ENCODE measurements at places on chromosomes 7 and 10.
A peak's percentile ranks its signal among the peaks of the same experiment; 100 is the strongest.

GRCh38 chr7:141374425-141374824 lies 176.8 kb upstream of the AGK start:
- no peak for DNase-seq

DNA sequence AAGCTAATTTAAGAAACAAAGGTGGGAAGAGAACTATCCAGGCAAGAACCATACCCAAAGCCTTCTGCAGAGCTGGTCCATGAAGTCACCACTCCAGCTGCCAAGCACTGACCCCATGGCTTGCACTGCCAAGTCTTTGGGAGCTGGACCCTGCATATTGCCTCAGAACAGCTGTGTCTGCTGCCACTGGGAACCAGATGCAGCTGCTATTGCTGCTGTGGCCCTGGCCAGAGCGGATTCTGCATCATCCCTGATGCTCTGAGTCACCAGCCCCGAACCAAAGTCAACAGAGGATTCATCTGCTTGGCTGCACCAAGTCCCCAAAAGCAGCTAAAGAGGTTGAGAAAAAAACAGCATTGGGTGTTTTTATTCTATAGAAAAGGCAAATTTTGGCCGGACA lies 39.2 kb upstream of the GSAP start:
- DNase-seq = no peak

GRCh38 chr10:114017271-114017670 lies 26.4 kb upstream of the ADRB1 start:
- no peak for DNase-seq

- DNase-seq = no peak
Observed at GRCh38 chr7:15326044-15326644, 235.7 kb downstream of the AGMO start.

- no peak for DNase-seq
Observed at GRCh38 chr7:28151965-28152364, 28.6 kb downstream of the JAZF1 start.

DNA sequence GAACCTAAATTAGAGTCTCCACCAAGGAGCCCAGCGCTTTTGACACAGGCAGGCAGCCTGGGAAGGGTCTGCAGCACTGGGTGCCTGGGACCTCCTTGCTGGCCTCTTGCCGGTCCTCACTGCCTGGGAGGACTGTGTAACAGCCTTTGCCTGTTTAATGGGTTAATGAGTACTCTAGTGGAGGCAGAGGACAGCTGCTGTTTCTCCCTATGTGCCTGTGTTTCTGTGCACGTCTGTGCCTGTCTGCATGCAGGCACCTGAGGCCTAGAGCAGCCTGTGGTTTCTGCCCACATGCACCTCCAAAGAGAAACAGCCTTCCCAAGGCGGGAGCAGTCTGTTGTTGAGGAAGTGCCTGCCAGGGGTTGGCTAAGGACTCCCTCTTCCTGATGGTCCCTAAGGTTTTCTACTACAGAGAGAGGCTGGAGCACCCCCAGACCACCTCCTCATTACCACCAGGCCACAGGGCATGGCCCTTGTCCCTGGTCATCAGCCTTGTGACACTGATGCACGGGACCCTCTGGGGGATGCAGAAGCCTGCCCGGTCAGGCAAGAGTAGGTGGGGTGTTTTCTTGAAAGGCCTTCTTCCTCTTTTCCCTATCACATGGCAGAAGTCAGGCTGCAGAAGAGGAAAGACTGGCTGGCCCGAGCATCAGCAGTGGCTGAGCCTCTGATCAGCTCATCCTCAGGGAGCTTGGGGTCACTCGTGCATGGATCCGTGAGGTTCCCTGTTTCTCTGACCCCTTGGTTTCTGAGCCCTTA lies 14.2 kb downstream of the SLC29A3 start:
- no peak for DNase-seq

GRCh38 chr7:149855361-149856305 lies 17.5 kb downstream of the ZNF862 start:
- DNase-seq = peak; percentile 64

DNA sequence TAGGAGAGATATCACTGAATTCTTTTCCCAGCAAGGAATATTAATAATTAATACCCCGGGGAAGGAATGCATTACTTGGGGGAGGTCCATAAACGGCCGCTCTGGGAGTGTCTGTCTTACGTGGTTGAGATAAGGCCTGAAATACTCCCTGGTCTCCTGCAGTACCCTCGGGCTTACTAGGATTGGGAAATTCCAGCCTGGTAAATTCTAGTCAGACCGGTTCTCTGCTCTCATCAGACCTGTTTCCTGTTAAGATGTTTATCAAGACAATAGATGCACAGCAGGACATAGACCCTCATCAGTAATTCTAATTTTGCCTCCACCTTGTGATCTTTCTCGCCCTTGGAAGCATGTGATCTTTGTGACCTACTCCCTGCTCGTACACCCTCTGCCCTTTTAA lies 162.8 kb upstream of the KCND2 start:
- no peak for DNase-seq

GRCh38 chr7:18831419-18831818 lies 286.0 kb downstream of the TWIST1 start:
- no peak for DNase-seq
